Omental fat pad (tissue), 4 donors: ENCODE measurements at places on chromosomes 1 and 21.

- no peak for DNase-seq
Measured at GRCh38 chr1:204853436-204853835, 17.2 kb upstream of the NFASC start.

DNA sequence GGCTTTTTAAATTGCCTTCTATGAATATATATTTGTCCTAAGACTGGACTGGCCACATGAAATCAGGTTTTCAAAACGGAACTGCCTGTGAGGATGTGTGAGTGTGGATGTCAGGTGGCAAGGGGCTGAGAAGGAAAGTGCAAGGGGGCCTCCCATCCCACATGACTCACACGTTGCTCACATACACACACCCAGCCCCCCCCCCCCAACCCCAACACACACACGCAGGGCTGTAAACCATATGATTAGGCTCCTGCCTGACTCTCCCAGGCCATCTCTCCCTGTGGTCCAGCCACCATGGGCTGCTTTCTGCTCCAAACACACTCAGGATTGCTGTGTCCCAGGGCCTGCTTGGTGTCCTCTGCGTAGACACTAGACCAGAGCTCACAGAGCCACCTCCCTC is 22.4 kb downstream of the DEGS1 start:
- DNase-seq = no peak

DNA sequence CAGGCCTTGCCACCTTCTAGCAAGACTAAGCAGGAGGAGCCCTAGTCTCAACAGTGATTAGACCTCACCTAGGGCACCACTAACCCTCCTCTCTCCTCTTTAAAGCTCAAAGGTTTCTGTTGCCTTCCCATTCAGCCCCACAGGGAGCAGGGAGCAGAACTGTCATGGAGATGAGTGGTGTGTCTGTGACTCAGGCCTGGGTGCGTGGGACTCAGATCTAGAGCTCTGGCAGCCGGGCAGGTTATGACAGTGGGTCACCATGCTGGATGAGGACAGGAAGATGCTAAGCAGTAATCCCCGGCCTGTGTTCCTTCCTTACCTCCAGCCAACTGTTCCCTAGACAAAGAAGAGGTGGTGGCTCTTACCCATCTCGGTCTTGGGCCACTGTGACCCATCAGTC is 60.1 kb upstream of the COA6 start:
- DNase-seq = no peak

DNA sequence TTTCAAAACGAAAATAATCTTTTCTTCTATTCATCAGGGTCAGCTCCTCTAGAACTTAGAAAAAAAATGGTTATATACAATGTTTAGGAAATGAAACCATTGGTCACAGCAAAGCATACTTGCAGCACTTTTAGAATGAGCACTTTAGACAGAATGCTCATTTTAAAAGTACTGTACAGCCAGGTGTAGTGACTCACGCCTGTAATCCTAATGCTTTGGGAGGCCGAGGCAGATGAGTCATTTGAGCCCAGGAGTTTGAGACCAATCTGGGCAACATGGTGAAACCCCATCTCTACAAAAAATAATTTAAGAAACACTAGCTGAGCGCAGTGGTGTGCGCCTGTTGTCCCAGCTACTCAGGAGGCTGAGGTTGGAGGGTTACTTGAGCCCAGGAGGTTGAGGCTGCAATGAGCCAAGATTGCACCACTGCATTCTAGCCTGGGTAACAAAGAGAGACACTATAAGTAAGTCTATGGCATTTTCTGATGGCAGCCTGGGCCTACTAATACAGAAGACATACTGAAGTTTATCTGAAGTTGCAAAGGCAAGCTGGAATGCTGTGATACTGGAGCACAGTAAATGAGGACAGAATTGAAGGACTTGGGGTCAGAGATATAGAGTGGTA is 48.9 kb upstream of the ZNF326 start:
- no peak for DNase-seq

- no peak for DNase-seq
Measured at GRCh38 chr1:30751830-30752650, 5.5 kb downstream of the LAPTM5 start.

DNA sequence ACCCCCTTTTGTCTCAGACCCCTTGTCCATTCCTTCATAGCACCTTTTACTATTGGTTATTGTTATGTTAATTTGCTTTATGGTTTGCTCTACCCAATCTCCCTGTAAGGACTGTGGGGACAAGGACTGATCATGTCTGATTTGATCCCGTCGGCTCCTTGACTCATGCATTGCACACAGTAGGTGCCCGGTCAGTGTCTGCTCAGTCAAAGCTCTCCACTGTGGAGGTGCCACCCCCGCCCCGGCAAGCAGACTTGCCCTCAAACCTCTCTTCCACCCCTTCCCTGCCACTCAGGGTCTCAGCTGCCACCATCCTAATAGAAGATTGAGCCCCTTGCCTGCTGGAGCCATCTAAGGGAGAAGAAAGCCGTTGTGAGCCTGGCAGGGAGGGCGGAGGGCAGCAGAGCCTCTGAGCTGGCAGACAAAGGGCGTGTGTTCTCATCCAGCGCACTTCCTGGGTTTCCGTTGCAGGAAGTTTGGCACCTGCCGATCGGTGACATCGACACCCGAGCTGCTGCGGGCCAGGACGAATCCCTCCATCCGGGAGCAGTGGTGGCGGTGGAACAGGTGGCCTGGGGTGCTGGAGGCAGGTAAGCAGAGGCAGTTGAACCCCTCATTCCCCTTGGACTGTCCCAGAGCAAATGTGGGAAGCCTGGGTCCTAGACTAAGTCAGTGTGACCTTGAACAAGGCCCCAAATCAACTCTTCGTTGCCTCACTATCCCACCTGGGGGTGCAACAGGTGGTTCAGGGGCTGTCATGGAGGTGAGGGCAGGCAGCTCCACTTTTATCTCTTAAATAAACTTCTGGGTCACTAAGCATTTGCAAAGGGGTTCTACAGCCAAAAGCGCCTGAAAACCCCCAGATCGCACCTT is 2.2 kb upstream of the FBLIM1 start:
- DNase-seq = no peak

DNA sequence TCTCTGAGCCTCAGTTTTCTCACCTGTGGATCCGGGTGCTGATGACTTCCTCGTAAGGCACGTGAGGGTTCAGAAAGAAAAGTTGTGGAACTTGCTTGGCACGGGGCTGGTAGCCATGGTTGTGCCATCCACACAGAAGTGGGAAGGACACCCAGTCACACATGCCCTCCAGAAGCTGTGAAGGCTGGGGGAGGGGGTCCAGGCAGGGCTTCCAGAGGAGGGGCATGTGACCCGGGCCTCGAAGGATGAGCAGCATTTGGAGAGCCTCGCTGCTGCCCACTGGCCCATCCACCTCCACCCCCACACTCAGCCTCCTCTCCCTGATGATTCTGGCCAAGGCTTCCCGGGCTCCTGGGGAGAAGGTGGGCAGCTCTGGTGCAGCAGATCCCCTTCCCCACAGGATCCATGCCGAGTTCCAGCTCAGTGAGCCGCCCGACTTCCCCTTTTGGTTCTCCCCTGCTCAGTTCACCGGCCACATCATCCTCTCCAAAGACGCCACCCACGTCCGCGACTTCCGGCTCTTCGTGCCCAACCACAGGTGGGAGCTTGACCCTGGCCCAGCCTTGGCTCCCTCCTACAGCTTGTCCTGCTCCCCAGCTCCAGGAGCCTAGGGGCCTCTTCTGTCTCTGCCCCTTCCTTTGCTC is 9.4 kb downstream of the SELENON start:
- DNase-seq = no peak

- DNase-seq = no peak
Measured at GRCh38 chr1:150268340-150268704, 494 bp downstream of the APH1A start.

- DNase-seq = no peak
Measured at GRCh38 chr1:236287356-236287755, 5.6 kb upstream of the ERO1B start.

- DNase-seq = no peak
Measured at GRCh38 chr1:12708396-12709090, 7.4 kb upstream of the AADACL3 start.

- no peak for DNase-seq
Measured at GRCh38 chr1:102085896-102086295, 89.2 kb upstream of the OLFM3 start.

- no peak for DNase-seq
Measured at GRCh38 chr1:201756406-201756805, 72.6 kb upstream of the IPO9 start.

GRCh38 chr1:163875200-163875926 is 553.6 kb downstream of the NUF2 start:
- DNase-seq = no peak

- DNase-seq = no peak
Measured at GRCh38 chr1:219350172-219350931, 176.7 kb downstream of the LYPLAL1 start.
